Cerebellar nuclear complex (tissue), 1 donor: ENCODE measurements at places on chromosomes 16 and 17.

DNA sequence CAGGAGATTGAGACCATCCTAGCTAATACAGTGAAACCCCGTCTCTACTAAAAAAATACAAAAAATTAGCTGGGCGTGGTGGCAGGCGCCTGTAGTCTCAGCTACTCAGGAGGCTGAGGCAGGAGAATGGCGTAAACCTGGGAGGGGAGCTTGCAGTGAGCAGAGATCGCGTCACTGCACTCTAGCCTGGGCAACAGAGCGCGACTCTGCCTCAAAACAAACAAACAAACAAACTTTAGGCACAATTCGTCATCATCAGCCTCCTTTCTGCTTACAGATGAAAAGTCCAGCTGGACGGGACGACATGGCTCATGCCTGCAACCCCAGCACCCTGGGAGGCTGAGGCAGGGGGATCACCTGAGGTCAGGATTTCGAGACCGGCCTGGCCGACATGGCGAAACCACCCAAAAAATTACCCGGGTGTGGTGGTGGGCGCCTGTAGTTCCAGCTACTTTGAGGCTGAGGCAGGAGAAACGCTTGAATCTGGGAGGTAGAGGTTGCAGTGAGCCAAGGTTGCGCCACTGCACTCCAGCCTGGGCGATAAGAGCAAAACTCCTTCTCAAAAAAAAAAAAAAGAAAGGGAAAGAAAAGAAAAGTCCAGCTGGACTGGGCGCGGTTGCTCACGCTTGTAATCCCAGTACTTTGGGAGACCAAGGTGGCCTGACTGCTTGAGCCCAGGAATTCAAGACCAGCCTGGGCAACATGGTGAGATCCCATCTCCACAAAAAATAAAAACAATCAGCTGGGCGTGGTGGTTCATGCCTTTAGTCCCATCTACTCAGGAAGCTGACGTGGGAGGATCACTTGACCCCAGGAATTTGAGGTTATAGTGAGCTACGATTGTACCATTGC, 1.5 kb upstream of the SPIRE2 start:
- DNase-seq = no peak

GRCh38 chr16:81863630-81864352, 84.7 kb downstream of the PLCG2 start:
- no peak for DNase-seq

GRCh38 chr17:46028374-46028773, 29.3 kb downstream of the STH start:
- no peak for DNase-seq

GRCh38 chr17:73521376-73521775, 122.9 kb downstream of the SDK2 start:
- no peak for DNase-seq

DNA sequence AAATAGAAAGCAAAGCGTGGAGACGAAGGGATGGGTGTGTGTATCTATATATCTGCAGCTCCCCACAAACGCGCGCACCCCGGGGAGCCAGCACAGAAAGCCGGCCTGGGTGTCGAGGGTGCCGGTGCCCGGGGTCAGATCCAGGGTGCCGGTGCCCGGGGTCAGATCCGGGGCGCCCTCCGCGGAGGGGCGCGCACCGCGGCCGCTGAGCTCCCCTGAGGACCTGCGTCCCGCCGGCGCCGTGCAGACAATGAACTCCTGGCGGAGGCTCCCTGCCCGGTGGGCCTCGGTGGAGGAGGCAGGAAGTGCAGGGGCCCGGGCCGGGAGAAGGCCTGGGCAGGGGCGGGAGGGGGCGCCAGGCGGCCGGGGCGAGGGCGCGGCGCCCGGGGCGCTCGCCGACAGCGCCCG, 1.1 kb downstream of the ZNF423 start:
- no peak for DNase-seq

DNA sequence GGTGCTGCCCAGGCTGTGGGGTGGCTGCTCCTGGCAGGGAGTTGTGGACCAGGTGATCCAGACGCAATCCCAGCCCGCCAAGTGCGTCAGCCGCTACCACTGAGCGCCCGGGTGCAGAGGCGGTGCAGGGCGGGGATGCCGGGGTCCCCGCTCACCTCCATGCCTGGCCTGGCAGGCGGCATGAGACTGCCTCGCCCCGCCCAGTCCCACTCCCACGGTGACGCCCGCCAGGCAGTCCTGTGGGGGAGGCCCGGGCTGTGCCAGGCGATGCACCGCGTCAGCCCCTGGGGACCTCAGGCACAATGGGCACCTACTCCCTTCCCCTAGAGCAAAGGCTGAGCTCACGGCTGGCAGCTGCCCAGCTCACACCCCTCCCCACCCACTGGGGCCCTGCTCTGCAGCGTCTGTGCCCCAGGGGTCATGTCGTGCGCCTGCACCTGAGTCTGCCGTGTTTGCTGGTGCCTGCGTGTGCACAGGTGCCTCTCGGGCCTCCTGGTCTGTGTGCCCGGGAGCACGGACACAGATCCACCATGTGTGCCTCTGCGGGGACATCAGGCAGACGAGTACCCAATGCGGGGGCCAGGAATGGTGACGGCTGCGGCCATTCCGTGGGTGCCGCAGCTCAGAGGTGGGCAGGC, 5.3 kb downstream of the RPUSD1 start:
- DNase-seq = no peak

- no peak for DNase-seq
Observed at GRCh38 chr16:57601801-57602478, 26.5 kb upstream of the ADGRG1 start.

DNA sequence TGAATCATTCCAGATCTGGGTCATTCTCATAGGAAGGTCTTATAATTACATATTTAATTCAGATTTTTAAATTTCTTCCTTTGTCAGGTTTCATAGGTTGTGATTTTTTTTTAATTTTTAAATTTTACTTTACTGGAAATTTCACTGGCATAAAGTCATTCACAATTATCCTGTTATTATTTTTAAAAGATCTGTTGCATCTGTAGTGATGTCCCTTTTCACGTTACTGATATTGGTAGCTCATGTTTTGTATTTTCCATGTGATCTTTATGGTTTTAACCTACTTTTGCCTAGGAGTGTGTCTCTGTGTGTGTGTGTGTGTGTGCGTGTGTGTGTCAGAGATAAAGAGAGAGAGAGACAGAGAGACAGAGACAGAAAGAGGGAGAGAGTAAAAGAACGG, 216.6 kb upstream of the KCNJ16 start:
- DNase-seq = no peak

DNA sequence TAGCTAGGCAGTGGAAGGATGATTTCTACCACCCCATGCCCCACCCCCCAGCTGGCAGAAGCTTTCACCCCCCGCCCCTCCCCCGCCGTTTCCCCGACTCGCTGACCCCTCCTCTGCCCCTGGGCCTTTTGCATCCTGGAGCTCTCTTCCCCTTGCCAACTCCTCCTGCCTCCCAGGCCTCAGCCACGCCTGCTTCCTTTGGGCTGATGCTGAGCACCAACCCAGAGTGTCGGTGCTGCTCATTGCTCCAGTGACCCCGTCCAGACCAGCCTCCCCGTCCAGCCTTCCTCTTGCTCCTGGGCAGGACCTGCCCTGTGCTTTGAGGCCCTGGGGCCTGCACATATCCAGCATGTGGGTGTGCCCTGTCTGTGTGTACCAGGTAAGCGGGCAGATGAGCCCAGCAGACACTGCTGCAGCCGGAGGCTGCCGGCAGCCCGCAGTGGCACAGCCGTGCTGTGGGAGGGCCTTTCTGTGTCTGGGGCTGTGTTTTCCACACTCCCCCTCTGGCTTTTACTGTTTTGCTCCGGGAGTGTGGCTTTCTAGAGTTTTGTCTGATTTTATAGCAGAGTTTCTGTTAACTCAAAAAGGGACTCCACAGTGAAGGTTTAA, 72.9 kb downstream of the JPH3 start:
- DNase-seq = no peak

DNA sequence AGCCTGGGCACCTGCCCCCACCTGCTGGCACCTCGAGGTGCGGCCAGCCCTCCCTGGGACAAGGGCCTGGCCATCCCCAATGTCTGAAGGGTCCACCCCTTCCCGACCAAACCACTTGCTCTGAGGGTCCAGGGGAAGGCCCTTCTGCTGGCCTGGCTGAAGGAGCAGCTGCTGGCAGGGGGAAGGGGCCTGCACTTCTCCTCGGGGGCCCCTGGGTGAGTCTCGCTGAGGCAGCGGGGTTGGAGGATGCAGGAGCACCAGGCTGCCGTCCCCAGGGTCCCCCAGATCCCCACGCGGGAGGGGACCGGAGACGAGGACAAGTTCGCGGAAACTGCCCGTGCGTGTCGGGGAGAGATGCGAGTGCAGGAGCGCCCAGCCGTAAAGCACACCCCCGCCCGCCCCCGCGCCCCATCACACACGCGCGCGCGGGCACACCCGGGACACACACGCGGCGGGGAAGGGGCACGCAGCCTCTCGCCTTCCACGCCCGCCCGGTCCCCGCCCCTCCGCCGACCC, 725 bp upstream of the CACNA1H start:
- DNase-seq = no peak

GRCh38 chr17:64126918-64127317, 3.0 kb downstream of the ERN1 start:
- no peak for DNase-seq

GRCh38 chr17:301681-302299, 50.8 kb downstream of the RPH3AL start:
- DNase-seq = no peak

DNA sequence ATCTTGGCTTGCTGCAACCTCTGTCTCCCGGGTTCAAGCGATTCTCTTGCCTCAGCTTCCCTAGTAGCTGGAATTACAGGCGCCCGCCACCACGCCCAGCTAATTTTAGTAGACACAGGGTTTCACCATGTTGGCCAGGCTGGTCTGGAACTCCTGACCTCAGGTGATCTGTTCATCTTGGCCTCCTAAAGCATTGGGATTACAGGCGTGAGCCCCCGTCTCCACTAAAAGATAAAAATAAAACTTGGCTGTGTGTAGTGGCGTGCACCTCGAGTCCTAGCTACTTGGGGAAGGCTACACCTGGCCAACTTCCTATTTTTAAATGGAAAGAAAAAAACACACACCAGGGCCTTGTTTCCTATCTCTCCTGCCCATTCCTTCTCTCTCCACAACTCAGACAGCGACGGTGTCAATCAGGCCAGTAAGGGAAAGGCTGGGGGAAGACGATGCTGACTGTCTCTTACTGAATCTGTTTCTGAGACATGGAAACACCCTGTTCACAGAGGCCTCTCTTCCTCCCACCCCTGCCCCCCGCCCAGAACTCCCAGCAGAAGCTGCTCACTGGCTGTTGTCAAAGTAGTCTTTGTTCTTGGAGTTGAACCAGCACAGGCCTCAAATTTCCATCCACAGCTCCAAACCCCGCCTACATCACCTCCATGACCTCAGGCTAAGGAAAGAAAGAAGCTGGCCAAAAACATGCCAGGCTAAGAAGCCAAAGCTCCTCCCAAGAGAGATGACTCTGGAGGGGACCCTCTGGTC, 96.6 kb downstream of the NXN start:
- DNase-seq = no peak

- no peak for DNase-seq
Observed at GRCh38 chr16:84379008-84379708, 10.8 kb downstream of the ATP2C2 start.

- no peak for DNase-seq
Observed at GRCh38 chr16:85979605-85980004, 80.6 kb downstream of the IRF8 start.

DNA sequence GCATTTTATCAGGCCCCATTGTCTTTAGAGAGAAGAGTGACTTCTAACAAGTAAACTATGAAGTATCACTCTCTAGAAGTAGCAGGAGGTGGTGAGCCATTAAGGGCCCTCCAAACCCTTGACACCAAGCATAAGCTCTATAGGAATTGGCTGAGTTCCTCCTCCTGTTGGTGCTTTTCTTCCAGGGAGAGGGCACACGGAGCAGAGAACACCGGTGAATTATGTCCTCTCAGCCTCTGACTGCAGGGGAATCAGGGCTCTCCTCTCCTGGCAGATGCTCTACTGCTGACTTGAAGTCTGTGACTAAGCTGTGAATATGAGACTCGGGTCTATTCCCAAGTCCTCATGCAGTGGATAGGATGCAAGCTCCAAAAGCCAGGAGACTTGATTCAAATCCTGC, 32.3 kb downstream of the CHD9 start:
- no peak for DNase-seq

DNA sequence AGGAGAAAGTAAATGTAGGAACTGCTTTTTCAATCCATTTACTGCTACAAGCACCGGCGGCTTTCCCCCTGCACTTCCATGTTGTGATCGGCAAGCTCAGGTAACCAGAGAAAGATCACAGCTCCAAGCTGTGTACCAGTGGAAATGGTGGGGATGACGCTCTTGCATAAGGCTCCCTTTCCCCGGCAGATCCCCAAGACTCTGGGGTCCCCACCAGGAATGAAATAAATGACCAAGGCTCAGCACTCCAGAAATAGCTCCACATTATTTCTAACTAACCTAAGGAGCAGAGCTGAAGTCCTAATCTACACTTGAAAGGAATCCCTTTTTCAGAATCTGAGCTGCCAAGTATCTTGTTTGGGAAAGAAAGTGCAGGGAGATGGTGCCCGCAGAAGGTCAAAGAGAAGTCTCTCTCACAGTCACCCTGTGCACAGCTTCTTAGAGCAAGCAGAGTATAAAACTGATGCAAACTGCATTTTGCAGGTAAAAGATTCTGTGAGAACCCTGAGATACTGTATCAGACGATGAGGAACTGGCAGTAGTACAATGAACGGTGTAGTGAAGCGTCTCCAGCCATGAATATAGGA, 11.1 kb downstream of the GRB2 start:
- no peak for DNase-seq

GRCh38 chr17:21538615-21539014, 153.7 kb upstream of the KCNJ18 start:
- no peak for DNase-seq

- DNase-seq = no peak
Observed at GRCh38 chr17:16489431-16489830, 2.6 kb downstream of the LRRC75A start.

- DNase-seq = no peak
Observed at GRCh38 chr16:57019746-57020145, 30.4 kb downstream of the NLRC5 start.

- no peak for DNase-seq
Observed at GRCh38 chr17:21425736-21426135, 49.6 kb downstream of the KCNJ12 start.

DNA sequence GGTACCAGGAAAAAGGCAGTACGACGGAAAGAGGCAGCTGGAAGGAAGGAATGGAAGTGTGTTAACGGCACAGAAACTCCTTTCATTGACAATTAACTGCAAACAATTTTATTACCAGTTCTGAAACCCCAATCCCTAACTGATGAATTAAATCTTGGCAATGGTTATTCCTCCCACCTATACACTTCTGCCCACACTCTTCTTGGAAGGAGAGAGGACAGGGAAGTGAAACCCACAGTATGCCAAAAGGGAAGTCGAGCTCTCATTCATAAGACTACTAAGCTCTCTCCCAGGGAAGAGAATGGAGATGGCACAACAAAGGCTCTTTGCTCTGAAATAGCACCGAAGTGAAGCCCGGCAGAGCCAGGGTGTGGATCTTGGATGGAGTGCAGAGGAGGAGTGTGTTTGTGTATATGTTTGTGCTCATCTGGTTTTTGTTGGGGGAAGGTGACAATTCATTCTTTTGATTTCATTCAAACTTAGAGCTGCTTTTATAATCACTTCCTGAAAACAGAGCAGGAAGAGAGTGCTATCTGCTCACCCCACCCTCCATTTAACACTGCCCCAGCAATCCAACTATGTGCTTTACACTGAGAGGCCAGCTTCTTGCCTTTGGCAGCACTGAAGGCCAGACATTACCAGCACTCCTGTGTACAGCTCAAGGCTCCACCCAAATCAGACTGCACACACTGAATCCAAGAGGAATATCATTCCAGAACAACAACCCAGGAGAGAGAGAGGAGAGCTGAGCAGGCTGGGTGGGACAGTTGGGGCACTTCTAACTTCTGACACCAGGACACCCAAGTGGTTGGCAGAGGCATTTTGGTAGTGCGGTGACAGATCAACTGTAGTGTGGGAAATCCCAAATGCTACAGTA, 68.7 kb downstream of the HIC1 start:
- DNase-seq = no peak

- DNase-seq = no peak
Observed at GRCh38 chr16:9596788-9597187, 505.3 kb downstream of the HAPSTR1 start.
